ENCODE measurements at places on chromosomes 1 and 21.

DNA sequence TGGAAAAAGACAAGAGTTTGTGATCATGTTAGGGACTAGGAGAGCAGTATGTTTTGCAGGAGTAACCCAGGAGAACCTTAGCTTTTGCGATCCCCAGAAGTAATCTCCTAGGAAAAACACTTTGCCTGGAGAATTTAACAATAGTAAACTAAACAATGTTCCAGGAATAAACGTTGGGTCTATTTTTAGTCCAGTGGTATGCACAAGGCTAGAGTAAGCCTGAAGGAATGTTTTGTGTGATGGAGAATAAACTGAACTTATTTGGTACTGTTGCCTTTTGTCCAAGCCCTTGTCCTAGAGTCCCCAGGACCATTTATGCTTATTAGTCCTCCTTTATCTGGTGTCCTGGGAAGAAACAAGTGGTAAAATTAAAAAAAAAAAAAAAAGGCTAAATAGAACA lies 28.7 kb upstream of the RGS5 start:
- no peak for DNase-seq

GRCh38 chr1:238139713-238140112 lies 249.0 kb upstream of the ZP4 start:
- no peak for DNase-seq

DNA sequence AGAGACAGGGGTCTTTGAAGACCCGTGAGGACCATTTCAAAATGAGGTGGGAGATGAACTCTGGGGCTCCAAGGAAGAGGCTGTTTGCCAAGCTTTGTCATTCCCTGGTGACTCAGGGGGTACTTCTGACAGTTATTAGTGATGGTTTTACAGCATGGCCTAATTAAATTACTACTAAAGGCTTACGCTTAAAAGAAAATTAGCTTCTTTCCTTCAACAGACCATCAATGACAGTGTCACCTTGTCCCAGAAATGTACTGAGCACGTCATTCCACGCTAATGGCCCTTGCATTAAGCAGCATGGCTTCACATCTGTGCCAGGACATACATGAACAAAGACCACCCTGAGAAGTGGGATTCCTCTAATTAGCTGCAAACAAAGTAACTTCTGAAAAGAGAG lies 5.1 kb upstream of the UTS2 start:
- no peak for DNase-seq

- no peak for DNase-seq
These were observed 14.9 kb downstream of the MAP7D1 start for GRCh38 chr1:36170643-36171412.

GRCh38 chr1:54037476-54037875 lies 15.5 kb downstream of the TMEM59 start:
- no peak for DNase-seq

DNA sequence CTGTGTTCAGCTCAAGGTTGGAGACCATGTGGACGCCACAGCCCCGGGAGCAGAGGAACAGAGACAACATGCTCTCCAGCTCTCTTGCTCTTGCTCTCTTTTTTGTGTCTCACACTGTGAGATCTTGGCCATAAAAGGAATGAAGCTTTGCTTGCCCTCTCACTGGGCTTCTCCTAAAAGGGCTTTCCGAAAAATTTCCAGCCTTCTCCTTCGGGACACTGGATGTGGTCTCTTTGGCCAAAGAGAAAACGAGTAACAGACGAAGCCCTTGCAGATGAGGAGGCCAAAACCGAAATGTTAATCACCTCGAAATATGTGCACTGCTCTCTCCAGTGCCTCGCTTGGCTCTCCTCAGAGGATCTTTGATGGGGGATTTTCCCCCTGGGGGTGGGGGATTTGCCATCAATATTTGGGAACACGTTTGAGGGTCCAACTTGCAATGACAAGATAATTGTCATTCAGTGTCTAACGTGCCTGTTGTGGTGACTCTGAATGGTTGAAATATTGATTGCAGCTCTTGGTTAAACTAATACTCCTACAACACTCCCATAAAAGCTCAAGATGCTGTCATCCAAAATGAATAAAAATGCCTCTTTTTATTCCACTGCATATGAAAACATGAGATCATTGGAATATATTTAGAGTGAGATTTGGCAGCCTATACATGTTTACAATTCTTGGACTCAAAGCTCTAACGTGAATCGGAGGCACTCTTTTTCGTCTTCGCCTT lies 68.6 kb upstream of the ANGPTL1 start:
- DNase-seq, result no peak

- DNase-seq, result no peak
These were observed 636.4 kb upstream of the PLXNA2 start for GRCh38 chr1:208880433-208881100.

- DNase-seq, result no peak
These were observed 36.7 kb downstream of the ATP2B4 start for GRCh38 chr1:203663294-203663693.

DNA sequence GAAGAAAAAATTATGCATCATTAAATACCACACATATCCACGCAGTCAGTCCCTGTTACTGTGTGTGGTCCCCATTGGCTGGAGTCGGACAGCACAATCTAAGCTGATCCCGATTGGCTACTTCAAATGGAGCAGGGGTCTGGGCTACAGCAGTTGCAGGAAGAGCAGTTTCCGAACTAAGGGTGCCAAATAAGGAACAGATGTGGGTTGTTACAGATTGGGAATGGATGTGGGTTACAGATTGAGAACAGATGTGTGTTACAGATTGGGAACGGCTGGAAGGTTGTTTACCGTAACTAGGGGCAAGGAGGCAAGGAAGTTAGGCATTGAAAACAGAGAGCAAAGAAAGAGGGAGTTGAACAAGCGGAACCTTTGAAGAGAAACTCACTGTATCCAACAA lies 19.9 kb downstream of the OR2L13 start:
- no peak for DNase-seq

GRCh38 chr1:89130716-89131115 lies 4.8 kb upstream of the GBP2 start:
- no peak for DNase-seq

- no peak for DNase-seq
These were observed 336.9 kb downstream of the KCNT2 start for GRCh38 chr1:196271212-196271947.

DNA sequence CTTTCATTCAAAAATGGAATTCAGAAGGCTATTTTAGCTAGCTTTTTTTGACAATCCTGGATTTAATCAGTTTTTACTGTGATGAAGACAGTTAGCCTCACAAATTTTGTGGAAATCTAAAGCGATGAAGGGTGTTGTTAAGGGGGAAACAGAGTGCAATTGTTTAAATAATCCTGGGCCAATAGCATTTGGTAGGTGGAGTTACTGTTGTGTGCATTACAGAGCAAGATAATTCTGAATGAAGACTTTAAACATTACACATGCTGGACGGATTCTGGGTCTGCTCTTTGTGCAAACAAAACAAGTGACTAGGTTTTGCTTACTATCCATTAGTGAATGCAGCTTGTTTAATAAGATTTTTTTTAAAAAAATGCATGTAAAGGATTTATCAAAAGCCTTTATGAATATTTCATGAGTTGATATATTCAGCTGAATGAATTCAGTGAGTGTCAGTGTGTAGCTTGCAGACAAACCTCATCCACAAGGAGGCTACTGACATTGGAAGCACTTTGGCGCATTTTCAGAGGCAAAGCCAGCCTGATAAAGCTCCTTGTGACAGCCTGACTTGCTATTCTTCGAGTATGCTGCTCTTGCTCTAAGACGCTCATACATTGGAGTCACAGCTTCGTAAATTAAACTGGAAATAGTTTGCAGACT lies 199.6 kb downstream of the PDE4B start:
- no peak for DNase-seq

DNA sequence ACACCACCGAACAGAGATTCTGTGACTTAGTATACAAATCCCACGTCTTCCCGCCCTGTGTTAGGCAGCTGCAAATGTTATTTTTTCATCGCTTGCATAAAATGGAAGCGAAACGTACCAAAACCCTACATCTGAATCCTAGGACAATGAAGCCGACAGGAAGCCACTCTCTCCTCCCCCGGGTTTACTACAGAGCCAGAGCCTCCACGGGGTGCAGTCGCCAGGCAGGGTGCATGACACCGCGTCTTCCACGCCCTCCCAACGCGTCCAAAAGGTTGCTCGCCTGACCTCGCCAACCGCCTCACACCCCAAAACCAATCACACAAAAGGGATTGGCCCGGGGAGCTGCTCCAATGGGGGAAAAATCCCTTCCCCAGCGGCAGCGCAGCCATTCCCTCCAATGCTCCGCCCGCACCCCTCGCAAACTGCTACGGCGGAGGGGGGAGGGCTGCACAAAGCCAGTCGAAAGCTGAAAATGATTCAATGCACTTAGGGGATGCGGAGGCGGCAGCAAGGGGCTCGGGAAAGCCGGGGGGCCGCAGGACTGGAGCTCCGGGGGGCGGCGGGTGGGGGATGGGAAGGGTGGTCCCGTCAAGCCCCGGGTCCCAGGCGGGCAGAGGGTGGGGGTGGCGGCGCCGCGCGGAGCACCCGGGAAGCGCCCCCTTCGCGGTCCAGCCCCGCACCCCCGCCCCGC lies 701 bp downstream of the CEP170 start:
- peak; percentile 27 for DNase-seq

DNA sequence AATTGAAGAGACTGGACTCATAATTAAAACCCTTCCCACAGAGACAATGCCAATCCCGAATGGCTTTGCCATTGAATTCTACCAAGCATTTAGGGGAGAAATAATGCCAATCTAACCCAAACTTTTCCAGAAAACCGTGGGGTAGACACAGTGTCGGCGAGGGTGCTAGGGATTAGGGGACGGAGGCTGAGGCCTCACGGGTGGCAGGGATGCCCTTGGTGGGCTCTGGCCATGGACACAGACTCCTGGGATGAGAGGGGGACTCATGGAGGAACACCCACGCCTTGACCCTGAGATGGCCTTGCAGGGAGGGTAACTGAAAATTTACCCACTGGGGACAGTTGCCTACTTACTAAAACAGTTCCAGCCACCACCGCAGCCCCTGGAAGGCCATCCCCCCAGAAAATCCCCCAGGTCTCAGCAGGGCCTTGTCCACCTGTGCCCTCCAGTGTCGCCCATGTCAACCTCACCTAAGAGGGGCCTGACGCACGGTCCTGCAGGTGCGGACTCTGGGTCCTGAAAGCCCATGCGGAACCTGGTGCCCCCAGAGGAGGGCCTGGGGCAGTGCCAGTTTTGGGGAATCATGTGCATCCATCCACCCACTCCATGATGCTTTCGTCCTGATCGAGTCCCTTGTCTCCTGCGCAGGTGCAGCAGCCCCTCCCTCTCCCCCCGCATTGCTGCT lies 1.9 kb downstream of the KRTAP10-5 start:
- DNase-seq, result no peak

- no peak for DNase-seq
These were observed 145.4 kb downstream of the C1orf21 start for GRCh38 chr1:184532199-184532598.

GRCh38 chr1:116994411-116994810 lies 7.1 kb upstream of the CD101 start:
- no peak for DNase-seq

DNA sequence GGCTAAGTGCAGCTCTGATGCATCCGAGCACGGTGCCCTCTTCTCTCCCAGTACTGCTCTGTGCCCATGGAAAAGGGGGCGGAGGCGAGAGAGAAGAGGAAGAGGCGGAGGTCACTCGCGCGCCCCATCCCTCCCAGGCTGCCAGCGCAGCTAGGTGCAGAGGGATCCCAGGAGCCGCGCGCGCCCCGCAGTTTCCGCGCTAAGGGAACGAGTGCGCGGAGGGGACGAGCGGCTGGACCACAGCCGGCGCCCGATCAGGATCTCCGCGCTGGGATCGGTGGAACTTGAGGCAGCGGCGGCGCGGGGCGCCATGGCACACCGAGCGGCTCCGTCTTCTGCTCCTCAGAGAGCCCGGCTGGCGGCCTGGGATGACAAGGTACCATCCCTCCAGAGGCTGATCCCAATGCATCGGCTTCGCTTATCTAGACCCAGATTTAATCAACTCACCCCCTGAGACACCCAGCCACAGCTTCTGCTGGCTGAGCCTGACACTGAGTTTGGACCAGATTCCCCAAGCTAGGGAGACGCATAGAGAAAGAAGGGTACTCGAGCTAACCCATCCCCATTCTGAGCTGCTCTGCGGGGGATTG lies at the start of gene PTGFR:
PTGFR (plus strand) TSS at position 114 of the 590 bp plus-strand sequence. CDS start 1,770 bp downstream, outside the sequence.
- DNase-seq, result no peak

- peak; percentile 34 for DNase-seq
These were observed 38.5 kb upstream of the PDE9A start for GRCh38 chr21:42614811-42615351.
